ENCODE measurements at places on chromosomes 2 and 18. TPM values are rescaled to one million over a fixed set of nuclear protein-coding genes. Genes with fewer than 3 reads are reported as not detected.

The MEP1B gene
- not detected for total RNA-seq

The TUBB8B gene
- total RNA-seq: not detected

The KIF5C gene
- 0.26 TPM for total RNA-seq

The TEKT4 gene
- not detected for total RNA-seq

The SKOR2 gene
- total RNA-seq: not detected

The VWC2L gene
- under 0.01 TPM for total RNA-seq

The B3GNT7 gene
- 0.09 TPM for total RNA-seq

Measured in bronchial smooth muscle cell (primary cell).